Kasumi-1 (cell line): ENCODE measurements at places on chromosomes 11 and 22.

DNA sequence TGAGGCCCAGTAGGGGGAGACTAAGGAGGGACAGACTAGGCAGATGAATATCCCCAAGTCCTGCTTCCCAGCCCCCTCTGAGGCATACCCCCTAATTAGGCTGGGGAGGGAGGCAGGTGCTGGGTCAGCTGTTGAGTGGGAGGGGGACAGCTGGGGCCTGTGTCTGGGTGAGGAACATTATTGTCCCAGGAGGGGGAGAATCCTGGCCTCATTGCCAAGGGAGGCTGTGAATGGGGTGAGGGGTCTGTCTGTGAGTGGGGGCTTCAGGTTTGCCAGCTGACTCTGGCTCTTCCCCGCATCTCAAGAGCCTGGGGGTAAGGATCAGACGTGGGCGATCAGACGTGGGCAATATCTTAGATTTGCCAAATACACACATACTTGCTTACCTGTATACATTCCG is 2.1 kb downstream of the INPPL1 start:
- no peak for DNase-seq

DNA sequence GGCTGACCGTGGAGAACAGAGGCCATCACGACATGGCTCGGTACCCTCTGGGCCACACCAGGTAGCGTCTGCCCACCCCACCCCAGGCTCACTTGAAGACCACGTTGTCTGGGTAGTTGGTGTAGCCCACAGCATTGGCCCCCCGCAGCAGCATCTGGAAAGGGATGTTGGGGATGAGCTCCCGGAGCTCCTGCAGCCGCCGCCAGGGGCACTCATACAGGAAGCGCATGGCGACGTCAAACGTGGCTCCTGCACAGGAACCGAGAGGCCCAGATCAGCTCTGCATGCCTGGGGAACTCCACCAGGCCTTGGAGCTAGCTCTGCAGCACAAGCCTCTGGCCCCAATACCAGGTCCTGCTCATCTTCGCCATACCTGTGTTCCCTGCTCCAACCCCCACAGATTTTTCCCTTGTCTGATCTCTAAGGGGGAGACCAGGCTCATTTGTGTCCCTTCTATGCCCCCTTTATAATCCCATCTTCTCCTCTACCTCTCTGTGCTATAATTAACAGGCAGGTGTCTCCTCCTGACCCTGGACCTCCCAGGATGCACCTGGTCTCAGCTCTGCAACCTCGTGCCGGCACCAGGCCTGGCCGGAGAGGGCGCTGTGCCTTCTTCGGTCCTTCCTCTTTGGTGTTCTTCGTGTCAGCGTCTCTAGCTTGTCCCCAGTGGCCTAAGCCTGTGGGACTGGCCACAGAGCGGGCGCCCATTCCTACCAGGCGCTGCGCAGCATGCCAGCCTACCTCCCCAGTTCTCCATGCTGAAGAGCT is 5.0 kb upstream of the LRFN4 start:
- DNase-seq: no peak

GRCh38 chr11:74279256-74279655 is 32.2 kb downstream of the P4HA3 start:
- no peak for DNase-seq

- DNase-seq: no peak
Measured at GRCh38 chr11:62552485-62553079, 6.0 kb upstream of the AHNAK start.

- no peak for DNase-seq
Measured at GRCh38 chr22:34934261-34934660, 131.7 kb upstream of the ISX start.

GRCh38 chr11:83863272-83863671 is 577.1 kb upstream of the CCDC90B start:
- DNase-seq: no peak

DNA sequence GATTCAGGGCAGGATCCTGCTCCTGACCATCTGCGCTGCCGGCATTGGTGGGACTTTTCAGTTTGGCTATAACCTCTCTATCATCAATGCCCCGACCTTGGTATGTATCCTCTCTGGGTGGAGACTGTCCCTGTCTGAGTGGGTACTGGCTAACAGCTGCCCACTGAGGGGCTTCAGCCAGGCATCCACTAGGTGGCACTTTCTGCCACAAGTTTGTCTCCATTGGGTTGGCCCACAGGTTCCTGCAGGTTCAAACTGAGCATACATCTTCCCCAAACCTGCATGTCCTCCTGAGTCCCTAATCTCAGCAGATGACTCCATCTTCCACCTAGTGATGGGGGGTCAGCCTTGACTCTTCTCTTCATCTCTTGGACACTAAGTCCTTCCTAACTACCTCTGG is 4.4 kb downstream of the SLC2A11 start:
- DNase-seq: peak; percentile 41
